ENCODE measurements at places on chromosomes 13 and 19.

DNA sequence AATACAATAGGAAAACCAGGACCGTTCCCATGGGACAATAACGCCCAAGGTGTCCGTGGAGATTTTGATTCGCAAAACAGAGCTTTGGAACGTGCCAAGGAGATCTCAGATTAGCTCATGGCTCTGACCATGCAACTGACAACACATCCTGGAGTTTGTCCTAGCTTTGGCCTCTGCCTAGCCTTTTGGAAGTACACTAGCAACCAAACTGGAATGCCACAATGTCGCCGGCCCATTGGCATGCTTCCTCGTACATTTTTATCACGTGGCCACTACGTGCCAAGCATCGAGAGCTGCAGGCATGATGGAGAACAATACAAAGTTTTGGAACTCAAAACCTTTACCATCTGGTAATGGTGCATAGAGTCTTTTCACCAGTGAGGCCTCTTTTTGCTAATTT, 256.5 kb downstream of the DCLK1 start:
- no peak for DNase-seq

DNA sequence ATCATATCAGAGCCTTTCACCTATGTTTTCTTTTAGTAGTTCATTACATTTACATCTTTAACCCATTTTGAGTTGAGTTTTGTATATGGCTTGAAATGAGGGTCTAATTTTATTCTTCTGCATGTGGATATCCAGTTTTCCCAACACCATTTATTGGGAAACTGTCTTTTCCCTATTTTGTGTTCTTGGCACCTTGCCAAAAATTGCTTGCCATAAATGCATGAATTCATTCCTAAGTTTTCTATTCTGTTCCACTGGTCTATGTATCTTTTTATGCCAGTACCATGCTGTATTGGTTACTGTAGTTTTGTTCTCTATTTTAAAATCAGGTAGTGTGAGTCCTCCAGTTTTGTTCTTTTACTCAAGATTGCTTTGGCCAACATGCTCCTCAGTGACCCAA, 144.0 kb upstream of the OBI1 start:
- DNase-seq = no peak

DNA sequence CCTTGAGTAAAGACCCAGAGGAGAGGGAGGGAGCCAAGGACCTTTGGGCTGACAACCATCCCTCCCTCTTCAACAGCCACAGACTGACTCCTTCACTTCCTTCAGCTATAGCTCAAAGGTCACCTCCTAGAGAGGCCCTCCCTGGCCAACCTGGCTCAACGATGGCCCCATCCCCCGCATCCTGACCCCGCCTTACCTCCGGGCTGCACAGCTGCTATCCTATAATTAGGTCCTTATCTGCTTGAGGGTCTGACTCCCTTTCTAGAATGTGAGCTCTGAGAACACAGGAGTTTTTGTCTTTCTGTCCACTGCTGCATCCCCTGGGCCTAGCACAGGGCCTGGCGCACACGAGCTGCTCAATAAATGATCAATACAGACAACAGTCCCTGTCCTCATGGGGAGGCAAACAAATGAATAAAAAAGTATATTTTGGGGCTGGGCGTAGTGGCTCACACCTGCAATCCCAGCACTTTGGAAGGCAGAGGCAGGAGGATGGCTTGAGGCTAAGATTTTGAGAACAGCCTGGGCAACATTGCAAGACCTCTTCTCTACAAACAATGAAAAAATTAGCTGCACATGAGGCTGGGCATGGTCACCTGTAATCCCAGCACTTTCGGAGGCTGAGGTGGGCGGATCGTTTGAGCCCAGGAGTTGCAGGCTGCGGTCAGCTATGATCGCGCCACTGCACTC, 6.6 kb upstream of the LGALS4 start:
- no peak for DNase-seq

DNA sequence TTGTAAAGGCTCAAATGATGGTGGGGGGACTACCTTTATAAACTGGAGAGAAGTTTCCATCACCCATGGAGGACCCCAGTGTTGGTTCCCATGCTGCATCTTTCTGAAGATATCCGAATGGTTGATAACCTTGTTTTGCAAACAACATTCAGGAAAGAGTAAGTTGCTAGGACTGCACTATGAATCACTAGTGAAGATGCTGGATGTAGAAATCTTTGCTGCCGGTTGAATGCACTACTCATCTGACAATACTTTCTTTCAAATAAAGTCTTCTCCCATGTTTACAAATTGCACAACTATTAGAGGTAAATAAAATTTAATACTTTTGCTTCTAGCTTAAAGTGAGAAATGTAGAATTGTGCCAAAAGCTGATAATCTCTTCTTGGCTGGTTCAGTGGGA, 198.4 kb upstream of the SLITRK6 start:
- no peak for DNase-seq

DNA sequence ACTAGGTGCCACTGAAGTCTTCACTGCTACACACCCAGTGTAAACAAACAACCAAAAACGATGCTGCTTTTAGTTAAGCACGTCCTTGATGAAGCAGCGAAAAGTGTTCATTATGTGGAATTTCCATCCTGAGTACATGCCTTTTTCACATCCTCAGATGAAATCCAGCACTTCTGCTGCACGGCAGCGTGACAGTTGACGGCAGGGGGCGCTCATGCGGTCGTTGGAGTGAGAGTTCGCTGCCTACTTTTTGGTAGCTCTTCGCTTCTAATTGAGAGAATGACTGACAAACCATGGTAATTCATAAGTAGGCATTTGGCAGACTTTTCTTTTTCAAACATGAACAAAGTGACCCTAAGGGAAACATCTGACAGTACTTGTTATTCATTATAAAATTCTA, 1124.9 kb downstream of the EFNB2 start:
- DNase-seq = no peak

Data from central memory CD4-positive, alpha-beta T cell (primary cell).